RCC 7860 (cell line): ENCODE measurements at places on chromosomes 6 and 20.

- DNase-seq, result peak; percentile 82
Measured at GRCh38 chr6:52124126-52125121, 37.0 kb upstream of the PKHD1 start.

- peak; percentile 14 for DNase-seq
Measured at GRCh38 chr6:134419716-134420115, 101.8 kb upstream of the SGK1 start.

GRCh38 chr20:36173451-36173933 is 19.0 kb downstream of the EPB41L1 start:
- no peak for DNase-seq

DNA sequence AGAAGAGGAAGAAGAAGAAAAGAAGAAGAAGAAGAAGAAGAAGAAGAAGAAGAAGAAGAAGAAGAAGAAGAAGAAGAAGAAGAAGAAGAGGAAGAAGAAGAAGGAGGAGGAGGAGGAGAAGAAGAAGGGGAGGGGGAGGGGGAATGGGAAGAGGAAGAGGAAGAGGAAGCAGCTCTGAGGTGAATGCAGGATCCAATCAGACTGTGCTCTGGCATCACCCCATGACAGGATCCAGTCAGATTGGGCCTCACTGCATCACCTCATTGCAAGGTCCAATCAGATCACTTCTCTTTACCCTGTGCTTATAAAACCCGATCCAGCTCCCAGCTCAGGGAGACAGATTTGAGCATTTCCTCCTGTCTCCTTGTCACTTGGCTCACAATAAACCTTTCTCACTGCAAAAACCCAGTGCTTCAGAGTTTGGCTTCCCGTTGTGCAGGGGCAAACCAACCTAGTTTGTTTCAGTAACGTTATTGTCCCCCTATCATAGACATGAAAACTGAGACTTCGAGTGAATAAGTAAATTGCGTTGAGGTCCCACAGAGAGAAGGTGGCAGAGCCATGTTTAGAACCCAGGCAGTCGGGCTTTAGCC is 28.6 kb upstream of the YWHAB start:
- no peak for DNase-seq

DNA sequence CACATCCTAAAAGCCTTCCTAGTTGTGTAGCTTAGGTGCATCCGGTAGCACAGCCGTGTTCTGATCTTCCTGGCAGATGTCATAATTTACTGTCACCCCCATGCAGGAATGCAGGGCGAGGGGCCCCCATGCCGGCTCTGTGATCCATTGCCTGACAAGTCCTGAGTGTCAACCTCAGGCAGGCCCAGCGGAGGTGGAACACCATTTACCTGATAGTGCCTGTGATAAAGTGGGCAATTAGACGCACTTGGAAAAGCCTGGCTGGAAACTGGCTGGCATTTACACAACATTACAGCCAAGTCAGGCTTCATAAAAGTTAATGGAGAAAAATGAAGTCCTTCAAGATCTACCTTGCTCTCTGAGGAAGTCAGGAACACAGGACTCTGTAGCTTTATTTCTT is 521.4 kb upstream of the JAG1 start:
- DNase-seq, result no peak

DNA sequence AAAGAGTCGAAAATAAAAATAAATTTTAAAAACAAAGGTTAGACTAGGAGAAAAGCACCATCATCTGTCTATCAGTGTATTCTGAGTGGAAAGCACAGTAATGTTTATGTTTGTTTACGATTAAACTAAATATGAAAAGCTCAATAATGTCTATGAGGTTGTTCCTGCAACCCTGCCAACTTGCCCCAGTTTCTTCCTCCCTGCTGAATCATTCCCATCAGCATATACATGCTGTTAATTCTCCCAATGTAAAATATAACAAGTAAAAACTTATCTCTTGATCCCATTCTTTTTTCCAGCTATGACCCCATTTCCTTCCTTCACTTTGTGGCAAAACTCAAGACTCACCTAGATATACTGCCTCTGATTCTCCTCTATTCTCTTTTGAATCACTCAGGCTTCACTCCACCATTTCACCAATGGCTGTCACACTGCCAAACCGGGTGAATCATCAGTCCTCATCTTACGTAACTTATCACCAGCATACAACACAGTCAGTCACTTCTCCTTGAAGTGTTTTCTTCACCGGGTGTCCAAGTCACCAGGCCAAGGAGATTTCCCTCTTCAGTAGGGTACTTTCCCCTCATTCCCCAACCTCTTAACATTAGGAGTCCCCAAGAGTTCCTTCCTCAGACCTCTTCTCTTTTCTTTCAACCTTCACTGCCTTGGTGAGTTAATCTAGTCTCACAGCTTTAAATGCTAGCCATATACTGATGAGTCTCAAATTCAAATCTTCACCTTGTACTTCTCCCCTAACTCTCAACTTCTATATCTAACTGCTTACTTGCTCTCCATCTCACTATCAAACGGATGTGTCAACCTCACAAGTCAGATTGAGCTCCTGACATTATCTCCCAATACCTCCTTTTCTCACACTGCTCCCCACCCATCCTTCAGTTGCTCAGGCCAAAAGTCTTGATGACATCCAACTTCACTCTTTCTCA is 6.2 kb downstream of the TMEM242 start:
- peak; percentile 68 for DNase-seq
